Stimulated activated CD8-positive, alpha-beta memory T cell treated with anti-CD3 and anti-CD28 coated beads, Interleukin-4, amount 100 ng/mL, for 48 hours (primary cell): ENCODE measurements at places on chromosomes 4 and X.

DNA sequence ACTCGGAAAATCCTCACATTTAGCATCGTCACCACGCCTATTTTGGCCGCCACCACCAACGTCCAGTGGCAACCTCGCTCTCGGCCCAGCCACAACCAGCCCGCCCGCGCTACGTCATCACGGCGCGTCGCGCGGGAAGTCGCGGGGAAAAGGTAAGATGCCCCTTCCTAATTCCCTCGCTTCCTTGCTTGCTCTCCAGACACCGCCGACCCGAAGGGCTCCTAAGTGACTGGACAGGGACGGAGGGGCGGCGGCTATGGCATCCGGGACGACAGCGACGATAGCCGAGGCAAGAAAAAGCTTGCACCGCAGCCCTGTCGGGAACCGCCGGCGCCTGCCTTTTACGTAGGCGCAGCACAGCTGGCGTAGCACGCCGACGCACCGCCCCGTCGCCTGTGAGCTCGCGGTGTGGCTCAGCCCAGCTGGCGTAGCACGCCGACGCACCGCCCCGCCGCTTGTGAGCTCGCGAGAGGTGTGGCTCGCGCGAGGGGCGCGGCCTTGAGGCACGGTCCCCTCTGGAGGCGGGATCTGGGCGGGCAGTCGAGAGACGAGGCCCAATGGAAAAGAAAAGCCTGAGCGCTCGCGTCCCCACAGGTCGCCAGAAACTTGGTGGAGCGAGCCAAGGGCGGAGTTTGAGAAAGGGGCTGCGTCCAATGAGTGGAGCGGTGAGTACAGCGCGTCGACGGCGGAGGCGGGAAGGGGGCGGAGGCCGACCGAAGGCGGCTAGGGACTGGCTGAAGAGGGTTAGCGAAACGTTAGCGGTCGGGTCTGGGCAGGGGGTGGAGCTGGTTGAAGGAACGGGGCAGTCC, at the start of gene HDAC6:
Gene HDAC6 (plus strand): TSS at position 788 of the 809 bp plus-strand sequence. CDS start 626 bp downstream, outside the sequence.
- peak; percentile 92 for DNase-seq

- no peak for DNase-seq
Observed at GRCh38 chr4:7595934-7596461, 161.3 kb upstream of the PSAPL1 start.

DNA sequence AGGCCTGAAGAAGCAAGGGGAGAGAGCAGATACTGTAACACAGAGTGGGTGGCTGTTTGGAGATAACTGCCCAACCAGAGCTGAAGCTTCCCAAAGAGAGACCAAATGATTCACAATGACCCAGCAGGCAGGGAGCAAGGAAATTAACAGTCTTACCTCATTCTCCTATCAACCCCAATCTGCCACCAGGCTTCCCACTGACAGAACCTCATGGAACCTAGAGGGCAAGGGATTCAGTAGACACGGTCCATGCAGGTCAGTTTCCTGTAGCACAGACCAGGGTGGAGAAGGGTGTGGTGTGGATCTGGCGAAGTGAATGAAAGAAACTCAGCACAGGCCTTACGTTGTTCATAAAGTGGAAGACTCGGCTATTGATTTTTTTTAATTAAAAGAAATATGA, 60.7 kb upstream of the ALB start:
- no peak for DNase-seq

DNA sequence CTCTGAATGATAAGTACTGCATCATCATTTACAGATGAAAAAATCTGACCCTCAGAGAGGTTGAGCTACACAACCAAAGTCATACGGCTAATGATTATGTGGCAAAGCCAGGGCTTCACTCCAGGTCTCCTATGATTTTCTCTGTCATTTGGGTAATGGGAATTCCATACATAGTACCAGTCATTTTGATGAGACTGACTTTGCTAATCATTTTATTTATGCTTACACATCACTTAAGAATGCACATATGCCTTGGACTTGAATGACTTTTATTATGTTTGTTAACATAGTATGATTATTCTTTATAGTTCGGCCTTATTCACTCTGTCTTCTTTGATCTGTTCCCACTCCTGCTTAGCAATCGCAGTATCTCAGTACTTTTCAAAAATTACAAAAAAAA, 255.1 kb upstream of the GPRIN3 start:
- no peak for DNase-seq

DNA sequence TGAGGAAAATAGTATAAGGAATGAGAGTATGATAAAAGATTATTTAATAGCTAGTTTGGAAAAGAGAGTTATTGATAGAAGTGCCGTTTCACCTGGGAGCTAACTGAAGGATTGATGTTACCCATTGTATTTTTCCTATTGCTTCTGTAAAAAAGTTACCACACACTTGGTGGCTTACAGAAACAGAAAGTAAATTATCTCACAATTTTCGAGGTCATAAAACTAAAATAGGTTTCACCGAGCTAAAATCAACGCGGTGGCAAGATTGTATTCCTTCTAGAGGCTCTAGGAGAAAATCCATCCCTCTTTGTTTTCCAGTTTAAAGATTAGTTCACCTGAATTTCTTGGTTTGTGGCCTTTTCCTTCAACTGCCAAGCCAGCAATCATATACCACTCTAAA, 11.1 kb upstream of the TRAM1L1 start:
- DNase-seq = no peak

DNA sequence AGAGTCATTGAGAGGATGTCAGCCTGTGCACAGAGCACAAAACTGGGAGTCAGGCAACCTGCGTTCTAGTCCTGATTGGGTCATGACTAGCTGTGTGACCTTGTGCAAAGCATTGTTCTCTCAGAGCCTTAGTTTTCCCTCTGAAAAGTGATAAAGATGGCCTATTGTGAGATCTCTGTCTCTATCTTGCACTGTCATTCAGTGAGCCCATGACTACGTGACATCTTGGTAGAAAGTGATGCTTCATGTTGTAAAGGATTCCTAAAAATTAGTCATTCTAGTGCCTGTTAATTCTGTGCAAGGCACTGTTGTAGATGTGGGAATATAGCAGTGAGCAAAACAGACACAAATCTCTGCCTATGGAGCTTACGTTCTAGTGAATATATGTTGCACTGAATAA, 2.5 kb downstream of the PGRMC1 start:
- no peak for DNase-seq

DNA sequence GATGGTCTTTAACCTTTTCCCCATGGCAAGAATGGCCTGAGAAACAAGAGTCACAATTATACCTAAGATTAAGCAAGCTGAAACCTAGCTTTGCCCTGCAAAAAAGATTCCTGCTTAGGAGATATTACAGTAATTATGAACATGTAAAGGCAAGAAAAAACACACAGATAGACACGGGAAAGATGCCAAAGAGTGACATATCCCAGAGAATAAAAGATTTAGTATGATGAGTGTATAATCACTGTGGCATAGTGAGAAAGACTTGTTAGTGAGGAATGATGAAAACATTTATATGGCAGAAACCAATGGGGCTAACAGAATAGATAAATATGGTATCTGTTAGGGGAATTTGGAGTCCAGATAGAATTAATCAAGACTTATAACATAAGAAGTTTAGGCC, 29.6 kb upstream of the TASL start:
- DNase-seq = no peak

- no peak for DNase-seq
Observed at GRCh38 chrX:2848871-2849301, 20.2 kb downstream of the GYG2 start.

DNA sequence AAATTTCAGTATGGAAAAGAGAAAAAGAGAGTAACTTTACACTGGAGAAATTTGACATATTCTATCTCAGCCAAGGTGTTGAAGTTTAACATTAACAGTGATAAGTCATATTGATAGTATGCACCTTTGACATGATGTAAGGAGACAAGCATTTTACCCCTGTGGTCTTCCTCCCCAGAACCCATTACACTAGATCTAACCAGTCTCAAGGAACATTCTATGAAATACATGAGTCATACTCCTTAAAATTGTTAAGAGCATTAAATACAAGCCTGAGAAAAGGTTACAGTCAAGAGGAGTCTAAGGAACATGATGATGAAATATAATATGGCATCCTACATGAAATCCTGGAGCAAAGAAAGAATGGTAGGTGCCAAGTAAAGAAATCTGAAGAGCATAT, 1151.3 kb upstream of the IGFBP7 start:
- DNase-seq = no peak

GRCh38 chr4:111330786-111331185, 707.9 kb upstream of the PITX2 start:
- DNase-seq = no peak

- DNase-seq = no peak
Observed at GRCh38 chrX:16119353-16120220, 3.8 kb upstream of the GRPR start.

- DNase-seq = no peak
Observed at GRCh38 chr4:73732759-73733431, 7.5 kb upstream of the CXCL8 start.

- peak; percentile 47 for DNase-seq
Observed at GRCh38 chr4:80138551-80139538, 58.5 kb upstream of the PRDM8 start.

- no peak for DNase-seq
Observed at GRCh38 chr4:30245140-30245539, 475.0 kb upstream of the PCDH7 start.

- no peak for DNase-seq
Observed at GRCh38 chr4:158802914-158803313, 34.1 kb downstream of the FNIP2 start.

- DNase-seq = no peak
Observed at GRCh38 chr4:7421356-7422150, 13.2 kb downstream of the PSAPL1 start.

- DNase-seq = no peak
Observed at GRCh38 chr4:43547561-43547960, 655.0 kb downstream of the GRXCR1 start.

DNA sequence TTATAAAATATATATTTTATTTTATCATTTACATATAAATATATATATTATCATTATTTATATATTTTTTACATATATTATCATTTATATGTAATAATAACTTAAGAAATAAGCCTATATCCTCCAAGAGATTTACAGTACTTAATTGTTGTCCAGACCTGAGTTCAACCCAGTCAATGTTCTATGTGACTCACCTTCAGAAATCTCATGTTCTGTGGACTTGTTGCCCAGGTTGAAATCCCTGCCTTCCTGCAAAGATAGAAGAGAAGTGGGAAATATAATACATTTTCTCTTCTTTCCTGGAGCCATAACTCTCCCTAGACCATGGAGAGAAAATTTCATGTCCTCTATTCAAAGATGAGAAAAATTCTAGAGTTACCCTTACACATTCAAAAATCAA, 247.3 kb downstream of the PARM1 start:
- DNase-seq = no peak

DNA sequence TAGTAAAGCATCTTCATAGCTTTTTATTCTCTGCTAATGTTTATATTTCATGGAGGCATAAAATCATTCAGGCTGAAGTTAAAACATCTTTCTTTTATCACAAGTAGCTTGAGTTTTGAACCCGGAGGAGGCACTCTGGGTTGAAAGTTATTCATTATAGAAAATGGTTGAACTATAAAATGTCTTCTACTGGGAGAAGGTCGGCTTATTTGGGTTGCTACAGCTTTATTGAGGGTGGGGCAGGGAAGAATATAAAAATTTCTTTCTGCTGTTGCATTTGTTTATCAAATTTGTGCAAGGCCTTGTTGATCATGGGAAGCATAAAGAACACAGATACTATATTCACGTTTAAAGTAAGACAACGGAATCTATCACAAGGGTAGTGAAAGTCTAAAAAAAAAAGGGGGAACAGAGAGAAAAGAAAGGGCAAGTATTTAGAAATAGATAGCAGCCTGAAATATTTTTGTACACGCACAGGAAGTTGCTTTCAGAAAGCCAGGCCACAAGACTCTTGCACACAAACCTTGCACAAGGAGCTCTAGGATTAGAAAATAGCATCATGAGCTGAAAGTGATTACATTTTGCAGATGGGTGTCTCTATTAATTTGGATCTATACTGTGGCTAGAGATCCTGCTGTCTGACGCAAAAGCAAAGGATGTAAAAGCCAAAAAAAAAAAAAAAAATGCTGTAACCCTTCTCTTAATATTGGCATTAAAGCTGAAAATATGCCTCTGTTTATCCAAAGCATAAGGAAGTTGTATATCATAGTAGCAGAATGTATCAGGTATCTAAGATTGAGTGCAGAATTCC, 37.2 kb upstream of the FAM9C start:
- no peak for DNase-seq

GRCh38 chr4:38490753-38491446, 173.1 kb upstream of the KLF3 start:
- DNase-seq = no peak
